Hair follicle dermal papilla cell (primary cell): ENCODE measurements at places on chromosomes 13 and 19. TPM values are rescaled to one million over a fixed set of nuclear protein-coding genes. Genes with fewer than 3 reads are reported as not detected.

PTGIR gene
- 6.7 and 11.8 TPM in 2 replicates for total RNA-seq

SOX21 gene
- not detected in 2 replicates for total RNA-seq

P2RY11 gene
- total RNA-seq: 3.8 and 3.9 TPM in 2 replicates

PRX gene
- 2.8 and 3.1 TPM in 2 replicates for total RNA-seq

GPR4 gene
- not detected in 2 replicates for total RNA-seq

ERICH4 gene
- total RNA-seq: not detected in 2 replicates

MBD3L2 gene
- not detected in 2 replicates for total RNA-seq

ZNF865 gene
- 1.7 and 2.4 TPM in 2 replicates for total RNA-seq

ZNF616 gene
- total RNA-seq: 5.8 and 7.0 TPM in 2 replicates

FAM124A gene
- 0.97 and 1.2 TPM in 2 replicates for total RNA-seq

ZNF560 gene
- total RNA-seq: 1.5 and 2.6 TPM in 2 replicates

ANKLE1 gene
- total RNA-seq: 0.65 TPM in 1 of 2 replicates, not detected in the other

KLK3 gene
- not detected in 2 replicates for total RNA-seq

TRAPPC5 gene
- total RNA-seq: 35.7 and 50.6 TPM in 2 replicates

SIGLEC6 gene
- not detected in 2 replicates for total RNA-seq

SIGLEC7 gene
- total RNA-seq: not detected in 2 replicates

ZNF730 gene
- total RNA-seq: 0.36 and 1.3 TPM in 2 replicates

SIGLEC10 gene
- total RNA-seq: not detected in 2 replicates

XRCC1 gene
- 13.1 and 18.8 TPM in 2 replicates for total RNA-seq

ZNF546 gene
- 3.0 and 4.7 TPM in 2 replicates for total RNA-seq

ZNF98 gene
- total RNA-seq: not detected in 2 replicates

CLEC17A gene
- total RNA-seq: not detected in 2 replicates

ODAD3 gene
- 0.32 and 0.36 TPM in 2 replicates for total RNA-seq

PLPPR3 gene
- total RNA-seq: 1.3 and 2.4 TPM in 2 replicates

CEACAM19 gene
- total RNA-seq: 0.49 and 1.3 TPM in 2 replicates

VN1R4 gene
- total RNA-seq: not detected in 2 replicates

THSD1 gene
- 3.5 and 6.0 TPM in 2 replicates for total RNA-seq

KLK11 gene
- total RNA-seq: not detected in 2 replicates

CYP4F2 gene
- not detected in 2 replicates for total RNA-seq

PRODH2 gene
- total RNA-seq: not detected in 2 replicates

TSHZ3 gene
- total RNA-seq: 21.5 and 21.7 TPM in 2 replicates

FGF22 gene
- total RNA-seq: 0.16 TPM in 1 of 2 replicates, not detected in the other

CGB2 gene
- total RNA-seq: not detected in 2 replicates

WDR88 gene
- total RNA-seq: not detected in 2 replicates

TMPRSS9 gene
- total RNA-seq: under 0.01 TPM in 1 of 2 replicates, not detected in the other

TTYH1 gene
- not detected in 2 replicates for total RNA-seq

CD37 gene
- total RNA-seq: not detected in 2 replicates

LENG9 gene
- total RNA-seq: 16.9 and 20.6 TPM in 2 replicates

SLC6A16 gene
- total RNA-seq: 0.12 and 0.16 TPM in 2 replicates

UBXN6 gene
- total RNA-seq: 101 and 116 TPM in 2 replicates

RASAL3 gene
- 0.16 TPM in 1 of 2 replicates, not detected in the other for total RNA-seq

PPM1N gene
- total RNA-seq: 0.61 and 1.8 TPM in 2 replicates

EDDM13 gene
- total RNA-seq: not detected in 2 replicates

ZNF541 gene
- total RNA-seq: not detected in 2 replicates

EFNA2 gene
- total RNA-seq: not detected in 2 replicates

IZUMO1 gene
- not detected in 2 replicates for total RNA-seq

C19orf38 gene
- total RNA-seq: 0.24 TPM in 1 of 2 replicates, not detected in the other

ANKRD24 gene
- total RNA-seq: 0.49 and 0.61 TPM in 2 replicates

GAPDHS gene
- total RNA-seq: not detected in 2 replicates

SUGP2 gene
- 39.1 and 42.2 TPM in 2 replicates for total RNA-seq

MEIOSIN gene
- not detected in 2 replicates for total RNA-seq

ZNF497 gene
- 0.81 and 1.2 TPM in 2 replicates for total RNA-seq

CALR3 gene
- not detected in 2 replicates for total RNA-seq

YJEFN3 gene
- total RNA-seq: 0.24 and 0.49 TPM in 2 replicates

FFAR1 gene
- not detected in 2 replicates for total RNA-seq

PABPC3 gene
- 0.12 and 0.16 TPM in 2 replicates for total RNA-seq
